ENCODE measurements at places on chromosomes 5 and 9. TPM values are rescaled to one million over a fixed set of nuclear protein-coding genes. Genes with fewer than 3 reads are reported as not detected.

The FBP2 gene
- not detected for total RNA-seq

The SCGB3A2 gene
- total RNA-seq = not detected

The ANKRD55 gene
- total RNA-seq = 0.71 TPM

The FGF10 gene
- not detected for total RNA-seq

The HMMR gene
- 50.5 TPM for total RNA-seq

The CARTPT gene
- not detected for total RNA-seq

The FOXD4L5 gene
- total RNA-seq = 0.43 TPM

The TXNDC8 gene
- not detected for total RNA-seq

The SLC1A1 gene
- 0.11 TPM for total RNA-seq

The SLC28A3 gene
- 0.06 TPM for total RNA-seq

The PDCD1LG2 gene
- 0.44 TPM for total RNA-seq

The KIAA0825 gene
- 1.9 TPM for total RNA-seq

The PLPP7 gene
- total RNA-seq = 0.42 TPM

GRCh38 chr5:116340799-116341198 is 233.8 kb downstream of the SEMA6A start:
- H3K4me1 ChIP-seq = no peaks in the 10 kb centered on the region
- H3K36me3 ChIP-seq = no peaks in the 10 kb centered on the region
- no peaks in the 10 kb centered on the region for H3K27me3 ChIP-seq

GRCh38 chr5:178350361-178351220 is 118.0 kb upstream of the PHYKPL start:
- no peak for DNase-seq
- H3K27ac ChIP-seq = no peak overlapping the region

DNA sequence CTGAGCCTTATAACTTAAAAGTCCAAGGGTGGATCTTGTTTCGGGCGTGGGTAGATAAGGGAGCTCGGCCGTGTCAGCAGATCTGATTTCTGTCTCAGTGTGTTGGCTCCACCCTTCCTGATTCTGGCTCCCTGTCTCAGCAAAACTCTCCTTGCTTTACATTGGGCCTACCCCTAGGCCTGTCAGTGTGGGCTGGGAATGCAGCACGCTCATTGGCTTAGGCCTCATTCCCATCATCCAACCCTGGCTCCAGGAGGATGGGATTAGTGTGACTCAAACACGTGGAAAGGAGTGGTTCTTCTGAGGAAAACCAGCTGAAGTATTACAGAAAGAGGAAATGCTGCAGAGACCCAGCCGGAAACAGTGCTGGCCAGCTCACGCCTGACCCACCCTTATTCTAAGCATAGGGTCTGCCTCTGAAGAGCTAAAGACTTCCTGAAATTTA is 59.9 kb downstream of the ZFAND5 start:
- H3K4me3 ChIP-seq = no peak overlapping the region
- peaks cover 8% of the 10 kb centered on the region for H3K36me3 ChIP-seq
- H3K27ac ChIP-seq = no peak overlapping the region
- no peaks in the 10 kb centered on the region for H3K27me3 ChIP-seq
- no peak for DNase-seq

DNA sequence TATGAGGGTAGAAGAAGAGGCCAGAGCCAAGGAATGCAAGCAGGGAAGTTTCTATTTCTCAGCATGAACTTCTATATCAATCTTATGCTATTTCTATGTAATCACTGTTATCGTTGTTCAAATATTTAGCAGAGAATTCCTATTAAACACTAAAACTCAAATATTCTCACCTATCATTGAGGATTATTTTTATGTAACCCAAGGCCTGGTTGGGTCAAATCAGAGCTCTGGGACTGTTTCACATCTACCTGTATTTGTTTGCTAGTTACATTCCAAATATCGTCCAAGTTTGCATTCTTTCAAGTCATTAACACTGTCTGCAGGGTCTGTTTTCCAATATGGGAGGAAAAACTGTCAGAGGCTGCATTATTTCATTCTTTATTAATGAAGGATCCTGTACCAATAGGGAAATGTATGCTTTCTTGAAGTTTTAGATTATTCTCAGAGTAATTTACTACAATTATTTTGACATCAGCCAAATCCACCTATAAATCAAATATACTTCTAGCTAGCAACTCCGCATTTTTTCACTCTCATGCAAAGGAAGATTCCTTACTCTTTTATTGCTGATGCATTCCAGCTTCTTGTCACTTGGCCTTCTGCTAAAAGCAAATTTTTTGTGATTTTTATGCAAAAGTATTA is 52.2 kb downstream of the LURAP1L start:
- DNase-seq = no peak
- H3K4me3 ChIP-seq = no peak overlapping the region
- H3K27ac ChIP-seq = no peak overlapping the region
- no peaks in the 10 kb centered on the region for H3K27me3 ChIP-seq

GRCh38 chr5:14326035-14326903 is 183.1 kb downstream of the TRIO start:
- DNase-seq = no peak
- H3K27ac ChIP-seq = no peak overlapping the region

GRCh38 chr9:69389437-69389995 is 64.5 kb downstream of the ENTREP1 start:
- no peak for DNase-seq
- H3K4me3 ChIP-seq = no peak overlapping the region
- no peaks in the 10 kb centered on the region for H3K4me1 ChIP-seq
- peaks cover 8% of the 10 kb centered on the region for H3K27me3 ChIP-seq

- no peaks in the 10 kb centered on the region for H3K36me3 ChIP-seq
- DNase-seq = no peak
- no peak overlapping the region for H3K27ac ChIP-seq
- peaks cover 18% of the 10 kb centered on the region for H3K4me1 ChIP-seq
These were observed 84.9 kb upstream of the ANKRD55 start for GRCh38 chr5:56317923-56318561.

DNA sequence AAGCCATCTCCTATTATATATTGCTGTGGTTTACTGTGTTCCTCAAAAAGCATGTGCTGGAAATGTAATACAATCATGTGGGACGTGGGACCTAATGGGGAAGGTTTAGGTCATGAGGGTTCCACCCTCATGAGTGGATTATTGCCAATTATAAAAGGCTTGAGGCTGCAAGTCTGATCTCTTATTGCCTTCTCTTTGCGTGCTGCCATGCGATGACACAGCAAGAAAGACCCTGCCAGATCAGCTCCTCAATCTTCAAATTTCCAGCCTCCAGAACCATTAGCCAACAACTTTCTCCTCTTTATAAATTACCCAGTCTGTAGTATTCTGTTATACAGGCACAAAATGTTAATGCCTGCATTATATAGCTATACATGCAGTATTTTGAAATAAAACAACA is 45.4 kb downstream of the MARCHF11 start:
- no peaks in the 10 kb centered on the region for H3K27me3 ChIP-seq
- no peak overlapping the region for H3K27ac ChIP-seq
- no peak for DNase-seq
- no peaks in the 10 kb centered on the region for H3K4me1 ChIP-seq
- H3K4me3 ChIP-seq = no peak overlapping the region
- no peaks in the 10 kb centered on the region for H3K36me3 ChIP-seq

DNA sequence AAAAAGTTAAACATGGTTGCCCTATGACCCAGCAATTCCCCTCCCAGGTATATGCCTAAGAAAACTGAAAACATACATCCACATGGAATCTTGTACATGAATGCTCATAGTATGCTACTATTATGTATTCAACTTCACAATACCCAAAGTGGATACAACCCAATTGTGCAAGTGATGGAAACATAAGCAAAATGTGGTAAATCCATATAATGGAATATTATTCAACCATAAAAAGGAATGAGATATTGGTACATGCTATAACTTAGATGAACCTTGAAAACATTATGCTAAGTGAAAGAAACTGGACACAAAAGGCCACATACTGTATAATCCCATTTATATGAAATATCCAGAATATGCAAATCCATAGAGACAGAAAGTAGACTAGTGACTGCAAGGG is 18.1 kb upstream of the CCDC125 start:
- peaks cover 22% of the 10 kb centered on the region for H3K36me3 ChIP-seq
- DNase-seq = no peak
- no peaks in the 10 kb centered on the region for H3K4me1 ChIP-seq
- H3K27me3 ChIP-seq = no peaks in the 10 kb centered on the region

DNA sequence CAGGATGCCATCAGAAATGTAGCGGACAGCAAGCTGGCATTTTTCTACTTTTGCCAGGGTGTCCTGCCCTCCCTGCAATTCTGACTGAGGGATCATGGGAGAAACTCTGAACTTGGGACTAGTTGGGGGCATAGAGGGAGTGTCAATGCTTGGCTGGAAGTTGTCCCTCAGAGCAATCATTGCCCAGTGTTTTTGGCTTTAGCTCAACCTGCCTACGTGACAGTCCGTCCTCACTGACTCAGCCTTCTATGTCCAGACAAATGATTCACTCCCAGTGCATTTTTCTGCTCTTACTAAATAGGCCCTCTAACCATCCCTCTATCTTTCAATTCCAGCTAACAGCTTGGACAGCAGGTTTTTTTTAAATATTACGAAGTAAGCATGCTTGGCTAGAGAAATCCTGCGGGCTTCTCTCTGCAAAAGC is 627.4 kb downstream of the TLR4 start:
- no peaks in the 10 kb centered on the region for H3K4me1 ChIP-seq
- H3K27ac ChIP-seq = no peak overlapping the region
- H3K27me3 ChIP-seq = no peaks in the 10 kb centered on the region
- DNase-seq = no peak
- no peaks in the 10 kb centered on the region for H3K36me3 ChIP-seq
